ENCODE measurements at places on chromosomes 7 and 10. TPM values are rescaled to one million over a fixed set of nuclear protein-coding genes. Genes with fewer than 3 reads are reported as not detected.

DNA sequence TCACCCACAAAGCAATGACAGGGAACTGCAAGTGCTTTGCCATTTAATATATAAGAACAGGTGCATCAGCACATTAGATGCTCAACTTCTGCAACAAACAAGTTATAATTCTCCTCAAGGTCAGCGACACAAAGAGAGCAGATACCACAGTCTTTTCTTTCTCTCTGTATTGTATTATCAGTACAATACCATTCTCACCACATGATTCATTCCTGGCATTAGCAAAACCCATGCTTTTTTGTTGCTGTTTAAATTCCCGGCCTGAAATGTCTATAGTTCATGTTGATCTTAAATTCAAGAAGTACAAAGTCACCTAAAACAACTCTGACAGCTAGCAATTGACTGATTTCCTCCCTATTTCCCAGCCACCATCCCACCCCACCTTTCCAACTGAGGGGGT lies 111.8 kb upstream of the FEZF1 start:
- DNase-seq = no peak
- H3K27me3 ChIP-seq = no peaks in the 10 kb centered on the region

DNA sequence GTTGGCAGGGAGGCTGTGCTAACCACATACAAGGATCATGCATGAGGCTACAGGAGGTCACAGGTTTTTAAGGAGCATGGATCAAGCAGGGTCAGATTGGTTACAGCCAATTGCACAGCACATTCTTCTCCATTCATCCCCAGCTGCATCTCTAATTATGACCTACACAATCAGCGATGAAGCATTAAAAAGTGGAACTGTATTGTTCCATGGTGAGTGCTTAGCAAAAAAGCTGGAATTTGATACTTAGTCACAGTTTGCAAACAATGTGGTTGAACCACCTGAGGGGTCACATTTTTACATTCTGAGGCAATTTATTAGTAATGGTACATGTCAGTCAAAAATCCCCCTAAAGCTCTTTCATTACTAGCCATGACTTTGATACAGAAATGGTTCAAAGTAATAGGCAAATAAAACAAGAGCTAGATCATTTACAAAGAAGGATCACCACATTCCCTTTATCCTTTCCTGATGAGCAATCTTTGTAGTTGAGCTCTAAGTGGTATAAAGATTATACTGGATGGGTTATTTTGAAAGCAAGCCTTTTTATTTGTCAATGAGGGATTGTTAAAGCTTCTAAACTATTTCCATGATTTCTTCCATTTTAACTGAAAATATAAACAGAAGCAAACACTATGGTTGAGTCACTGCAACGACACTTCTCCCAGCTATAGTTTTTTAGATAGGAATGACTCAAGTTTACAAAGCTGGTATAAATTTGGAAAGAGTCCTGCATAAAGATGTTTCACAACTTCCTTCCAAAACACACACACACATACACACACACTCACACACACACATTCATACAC lies 217.8 kb upstream of the SEMA3A start:
- no peaks in the 10 kb centered on the region for H3K4me1 ChIP-seq
- DNase-seq = no peak
- H3K27ac ChIP-seq = no peak overlapping the region
- H3K4me3 ChIP-seq = no peak overlapping the region

- no peaks in the 10 kb centered on the region for H3K27me3 ChIP-seq
- no peaks in the 10 kb centered on the region for H3K36me3 ChIP-seq
- no peak for DNase-seq
- no peaks in the 10 kb centered on the region for H3K4me1 ChIP-seq
Measured at GRCh38 chr7:11650500-11650899, 181.5 kb downstream of the THSD7A start.

DNA sequence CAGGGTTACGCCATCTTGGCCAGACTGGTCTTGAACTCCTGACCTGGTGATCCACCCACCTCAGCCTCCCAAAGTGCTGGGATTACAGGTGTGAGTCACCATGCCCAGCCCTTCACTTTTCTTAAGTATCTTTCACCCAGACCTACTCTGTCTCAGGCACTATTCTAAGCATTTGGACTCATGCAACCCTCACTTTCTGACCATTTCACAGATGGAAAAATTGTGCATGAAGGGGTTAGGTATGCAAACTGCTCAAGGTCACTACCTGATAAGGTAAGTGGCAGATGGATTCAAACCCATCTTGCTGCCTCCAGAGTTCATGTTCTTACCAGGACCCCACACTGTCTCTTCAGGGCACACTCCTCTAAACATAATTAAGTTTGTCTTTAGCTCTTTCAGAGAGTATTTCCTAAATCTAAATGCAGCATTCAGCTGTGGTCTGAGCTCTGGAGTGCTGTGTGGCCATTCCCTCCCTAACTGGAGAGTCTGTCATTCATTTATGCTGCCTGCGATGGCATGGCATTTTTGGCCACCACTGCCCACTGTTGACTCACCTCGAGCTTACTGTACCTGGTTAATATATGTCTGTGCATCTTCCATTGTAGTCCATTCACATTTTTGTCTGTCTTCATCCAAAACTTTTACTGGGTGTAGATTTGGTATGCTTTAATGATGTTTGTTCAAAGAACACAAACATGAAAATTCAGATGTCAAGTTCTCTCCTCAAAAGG lies 88.4 kb downstream of the CCDC71L start:
- peaks cover 5% of the 10 kb centered on the region for H3K36me3 ChIP-seq
- no peak for DNase-seq
- H3K27me3 ChIP-seq = peaks cover 17% of the 10 kb centered on the region
- H3K4me1 ChIP-seq = peaks cover 13% of the 10 kb centered on the region
- H3K27ac ChIP-seq = no peak overlapping the region
- H3K4me3 ChIP-seq = no peak overlapping the region

KLF14 gene
- not detected for total RNA-seq

PVRIG gene
- 33.4 TPM for total RNA-seq
